Tibial artery (tissue), 4 donors: ENCODE measurements at places on chromosomes 5 and 9.

DNA sequence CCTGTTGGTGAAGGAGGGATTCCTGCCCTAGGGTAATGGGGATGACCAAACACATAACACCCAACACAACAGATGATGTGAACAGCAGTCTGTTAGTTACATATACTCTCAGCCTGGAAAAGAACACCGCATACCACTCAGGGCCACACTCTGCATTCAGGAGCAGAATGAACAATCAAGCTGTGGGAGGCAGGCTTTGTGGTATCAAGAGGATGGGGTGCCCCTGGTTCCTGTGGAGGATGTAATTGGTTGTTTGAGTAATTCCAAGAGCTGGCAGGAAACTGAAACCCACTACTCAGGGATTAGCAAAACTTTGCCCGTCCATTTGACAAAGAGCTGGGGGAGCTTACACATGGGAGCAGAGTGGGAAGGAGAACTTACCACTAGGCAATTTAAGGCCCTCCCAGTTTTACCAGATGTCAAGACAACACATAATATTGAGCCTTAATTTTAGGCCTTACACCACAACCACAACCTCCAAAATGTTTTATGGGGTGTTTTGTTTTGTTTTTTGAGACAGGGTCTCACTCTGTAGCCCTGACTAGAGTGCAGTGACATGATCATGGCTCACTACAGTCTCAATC is 15.6 kb upstream of the PRKAA1 start:
- H3K4me3 ChIP-seq, result no peak overlapping the region
- no peak for DNase-seq
- no peaks in the 10 kb centered on the region for H3K4me1 ChIP-seq
- no peaks in the 10 kb centered on the region for H3K36me3 ChIP-seq
- H3K27me3 ChIP-seq, result no peaks in the 10 kb centered on the region

DNA sequence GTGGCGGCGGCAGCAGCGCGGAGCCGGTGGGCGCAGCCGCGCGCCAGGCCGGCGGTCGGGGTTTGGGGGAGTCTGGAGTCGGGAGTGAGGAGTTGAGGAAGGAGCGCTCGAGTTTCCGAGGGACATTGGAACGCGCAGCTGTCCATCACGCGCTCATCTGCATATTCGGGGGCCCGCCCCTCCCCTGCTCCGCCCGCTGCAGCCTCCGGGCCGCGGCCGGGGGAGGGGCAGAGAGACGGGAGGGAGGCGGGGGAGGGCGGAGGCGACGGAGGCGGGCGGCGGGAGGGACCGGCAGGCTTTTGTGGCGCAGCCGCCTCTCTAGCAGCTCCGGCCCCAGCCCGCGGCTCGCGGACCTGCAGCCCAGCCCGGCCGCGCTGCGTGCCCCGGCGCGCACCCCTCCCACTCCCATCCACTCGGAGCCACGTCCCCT is at the start of gene IRX2:
IRX2 (minus strand) TSS at position 86 of the 430 bp plus-strand sequence. CDS start 264 bp downstream, outside the sequence.
- no peaks in the 10 kb centered on the region for H3K27me3 ChIP-seq
- no peak for DNase-seq
- H3K4me1 ChIP-seq, result no peaks in the 10 kb centered on the region
- H3K27ac ChIP-seq, result peak within 1 kb of the TSS; percentile 50

DNA sequence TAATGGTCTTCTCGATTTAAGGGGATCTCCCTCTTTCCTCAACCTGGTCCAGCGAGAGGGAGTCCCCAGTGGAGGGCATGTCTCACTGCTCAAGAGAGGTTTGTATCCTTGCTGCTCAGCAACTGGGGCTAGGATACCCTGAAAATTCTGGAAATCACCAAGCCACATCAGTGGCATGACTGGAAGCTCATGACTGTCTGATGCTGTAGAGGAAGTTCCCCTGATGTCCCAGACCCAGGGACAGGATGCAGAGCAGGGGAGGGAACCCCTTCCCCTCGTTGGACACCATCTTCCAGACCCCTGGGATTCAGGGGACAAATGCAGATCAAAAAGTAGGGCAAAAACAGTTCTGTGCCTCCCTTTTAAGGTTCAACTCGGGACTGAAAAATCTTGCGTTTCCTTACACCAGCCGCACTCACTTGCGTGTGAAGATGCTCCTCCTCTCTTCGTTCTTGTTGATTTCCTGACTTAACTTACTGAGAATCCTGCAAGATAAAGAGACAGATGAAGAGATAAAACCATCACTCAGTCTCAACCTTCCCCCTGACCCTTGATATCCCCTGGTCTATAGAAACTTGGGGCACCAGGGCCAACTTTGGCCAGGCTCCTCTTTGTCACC is 22.1 kb downstream of the LCP2 start:
- H3K4me1 ChIP-seq, result peaks cover 19% of the 10 kb centered on the region
- no peak overlapping the region for H3K4me3 ChIP-seq
- H3K27ac ChIP-seq, result no peak overlapping the region
- no peaks in the 10 kb centered on the region for H3K36me3 ChIP-seq

DNA sequence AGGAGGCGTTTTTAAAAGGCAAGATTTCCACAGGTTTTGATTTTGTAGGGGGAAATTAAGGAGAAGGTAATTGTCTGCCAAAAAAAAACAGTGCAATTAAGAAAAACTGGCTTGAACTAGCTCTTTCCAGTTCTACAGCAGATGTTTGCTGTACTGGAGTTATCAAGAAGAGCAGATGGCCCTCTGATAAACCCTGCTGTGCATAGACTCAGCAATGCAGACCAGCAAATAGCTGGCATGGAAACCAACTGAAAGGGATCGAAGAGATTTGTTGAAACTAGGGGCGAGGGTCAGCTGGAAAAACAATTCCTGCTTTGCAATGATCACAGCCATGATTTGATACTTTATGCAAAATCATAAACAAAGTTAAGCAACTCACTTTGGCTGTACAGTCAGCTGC is 17.8 kb upstream of the BHMT start:
- no peak overlapping the region for H3K27ac ChIP-seq
- no peak overlapping the region for H3K4me3 ChIP-seq
- DNase-seq, result no peak

GRCh38 chr5:135826994-135827671 is 7.3 kb upstream of the SLC25A48 start:
- no peak overlapping the region for H3K4me3 ChIP-seq
- H3K4me1 ChIP-seq, result no peaks in the 10 kb centered on the region
- DNase-seq, result no peak
- peaks cover 20% of the 10 kb centered on the region for H3K27me3 ChIP-seq

DNA sequence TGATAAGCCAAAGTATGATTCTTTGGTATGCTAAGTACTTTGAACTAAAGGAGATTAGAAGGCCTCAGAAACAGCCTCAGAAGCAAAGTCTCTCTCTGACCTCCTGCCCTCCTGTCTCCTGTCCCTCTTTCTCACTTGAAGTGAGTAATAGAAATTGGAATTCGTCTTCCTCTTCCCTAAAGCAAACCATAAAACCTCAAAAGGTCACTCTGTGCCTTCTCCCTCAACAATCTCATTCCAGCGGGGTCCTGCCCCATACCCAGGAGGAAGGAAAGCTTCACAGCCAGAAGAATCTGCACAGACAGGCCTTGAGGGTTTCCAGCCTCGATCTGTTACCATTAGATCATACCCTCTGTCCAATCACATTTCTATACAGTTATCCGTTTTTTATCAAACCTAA is 87.8 kb downstream of the HAPLN1 start:
- no peaks in the 10 kb centered on the region for H3K36me3 ChIP-seq
- no peaks in the 10 kb centered on the region for H3K4me1 ChIP-seq
- H3K27me3 ChIP-seq, result no peaks in the 10 kb centered on the region
- H3K27ac ChIP-seq, result no peak overlapping the region

DNA sequence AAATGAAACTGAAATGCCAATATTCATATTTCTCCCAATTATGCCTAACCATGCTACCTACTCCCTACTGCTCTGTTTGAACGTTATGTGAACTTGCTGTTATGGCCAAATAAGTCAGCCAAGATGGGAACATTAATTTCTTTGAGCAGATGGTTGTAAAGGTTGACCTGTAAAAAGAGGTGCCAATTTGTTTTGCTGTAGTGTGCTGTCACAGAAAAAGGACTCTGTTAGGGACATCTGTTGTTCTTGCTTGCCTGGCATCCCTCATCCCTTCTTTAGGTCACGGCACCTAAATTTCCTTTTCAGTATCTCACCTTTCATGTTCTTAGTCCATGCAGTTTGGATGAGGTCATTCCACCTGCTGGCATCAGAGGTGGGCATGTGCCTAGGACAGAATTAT is 35.4 kb downstream of the GDNF start:
- no peaks in the 10 kb centered on the region for H3K27me3 ChIP-seq
- H3K4me1 ChIP-seq, result no peaks in the 10 kb centered on the region
- H3K4me3 ChIP-seq, result no peak overlapping the region
- no peak overlapping the region for H3K27ac ChIP-seq
- DNase-seq, result no peak

DNA sequence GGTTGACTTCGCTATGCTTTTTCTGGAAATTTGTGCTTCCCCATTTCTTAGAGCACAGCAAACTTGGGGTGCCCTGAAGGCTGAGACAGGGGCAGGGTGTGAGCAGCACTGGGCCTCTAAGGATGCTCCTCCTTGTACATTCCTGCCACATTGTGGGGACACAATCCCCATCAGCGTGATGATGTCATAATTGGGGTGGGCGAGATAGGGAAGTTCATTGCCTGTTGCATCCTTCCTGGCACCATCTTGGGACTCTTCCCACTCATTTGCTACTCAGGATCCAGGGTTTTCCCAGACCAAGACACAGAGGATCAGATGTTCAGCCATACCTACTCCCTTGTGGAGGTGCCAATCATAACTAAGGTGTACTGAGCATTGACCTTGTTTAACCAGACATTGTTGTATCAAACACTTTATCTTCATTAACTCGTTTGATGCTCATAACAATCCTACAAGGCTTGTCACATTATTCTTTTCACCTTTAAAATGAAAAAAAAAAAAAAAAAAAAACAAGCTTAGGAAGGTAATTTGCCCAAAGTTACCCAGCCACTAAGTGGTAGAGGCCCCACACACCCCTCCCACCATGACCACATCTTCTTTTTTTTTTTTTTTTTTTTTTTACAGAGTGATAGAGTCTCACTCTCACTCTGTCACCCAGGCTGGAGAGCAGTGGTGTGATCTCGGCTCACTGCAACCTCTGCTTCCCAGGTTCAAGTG is 87.6 kb downstream of the UGCG start:
- no peak overlapping the region for H3K4me3 ChIP-seq
- DNase-seq, result peak; percentile 33
- no peaks in the 10 kb centered on the region for H3K27me3 ChIP-seq
- no peak overlapping the region for H3K27ac ChIP-seq

GRCh38 chr5:124895236-124895635 is 148.8 kb upstream of the ZNF608 start:
- H3K4me1 ChIP-seq, result no peaks in the 10 kb centered on the region
- no peak overlapping the region for H3K4me3 ChIP-seq
- no peak overlapping the region for H3K27ac ChIP-seq
- H3K36me3 ChIP-seq, result no peaks in the 10 kb centered on the region

DNA sequence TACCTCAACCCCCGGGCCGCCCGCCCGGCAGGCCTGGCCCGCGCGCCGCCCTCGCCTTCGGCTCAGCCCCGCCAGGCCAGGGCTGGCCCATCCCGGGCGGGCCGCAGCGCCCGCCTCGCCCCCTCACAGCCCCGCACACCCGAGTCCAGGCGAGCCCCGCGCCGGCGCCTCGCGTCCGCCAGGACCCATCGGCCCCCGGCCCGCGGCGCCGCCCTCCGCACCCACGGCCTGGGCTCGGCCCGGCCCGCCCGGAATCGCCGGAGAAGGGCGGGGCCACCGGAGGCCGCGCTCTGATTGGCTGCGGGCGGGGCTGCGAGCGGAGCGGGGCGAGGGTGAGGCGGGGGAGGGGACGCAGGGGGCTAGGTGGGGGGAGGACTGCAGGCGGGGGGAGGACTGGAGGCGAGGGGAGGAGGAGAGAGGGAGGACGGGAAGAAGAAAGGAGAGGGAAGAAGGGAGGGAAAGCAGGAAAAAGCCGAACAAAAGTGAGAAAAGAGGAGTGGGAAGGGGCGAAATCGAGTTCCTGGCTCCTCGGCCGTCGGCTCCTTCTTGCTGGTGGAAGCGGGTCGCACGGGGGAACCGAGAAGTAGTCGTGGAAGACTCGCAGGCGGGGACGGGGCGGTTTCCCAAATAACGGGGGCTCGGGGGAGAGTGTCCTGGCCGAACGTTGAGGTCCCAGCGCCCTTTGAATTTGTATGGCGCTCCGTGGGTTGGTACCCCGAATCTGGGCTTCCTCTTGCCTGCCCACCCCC is 472 bp upstream of the UBTD2 start:
- H3K27me3 ChIP-seq, result no peaks in the 10 kb centered on the region
- DNase-seq, result peak; percentile 92
- peaks cover 23% of the 10 kb centered on the region for H3K4me1 ChIP-seq
- peak overlapping the region; percentile 91 for H3K4me3 ChIP-seq
- H3K36me3 ChIP-seq, result no peaks in the 10 kb centered on the region

DNA sequence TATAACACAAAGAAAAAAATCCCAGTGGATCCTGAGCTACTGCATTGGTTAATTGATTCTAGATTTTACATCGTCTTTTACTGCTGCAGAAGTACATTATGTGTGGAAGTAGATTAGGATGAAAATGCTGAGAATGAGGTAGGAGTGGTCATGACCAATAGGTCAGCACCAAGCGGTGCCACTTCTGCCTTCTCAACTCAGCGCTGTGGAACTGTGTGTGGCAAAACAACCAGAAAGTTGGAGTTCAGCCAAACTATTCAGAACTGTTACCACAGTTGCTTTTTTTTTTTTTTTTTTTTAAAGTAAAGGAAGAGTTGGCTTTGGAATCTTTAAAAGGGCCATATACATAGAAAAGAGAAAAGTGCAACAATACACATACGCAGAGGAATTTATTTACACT is 24.2 kb downstream of the POU5F2 start:
- no peaks in the 10 kb centered on the region for H3K4me1 ChIP-seq
- no peaks in the 10 kb centered on the region for H3K36me3 ChIP-seq
- no peak for DNase-seq
- no peak overlapping the region for H3K4me3 ChIP-seq
- H3K27me3 ChIP-seq, result no peaks in the 10 kb centered on the region

- no peaks in the 10 kb centered on the region for H3K27me3 ChIP-seq
- H3K36me3 ChIP-seq, result peaks cover 83% of the 10 kb centered on the region
- no peaks in the 10 kb centered on the region for H3K4me1 ChIP-seq
- H3K4me3 ChIP-seq, result no peak overlapping the region
Measured at GRCh38 chr9:92033991-92034390, 81.2 kb downstream of the SPTLC1 start.

DNA sequence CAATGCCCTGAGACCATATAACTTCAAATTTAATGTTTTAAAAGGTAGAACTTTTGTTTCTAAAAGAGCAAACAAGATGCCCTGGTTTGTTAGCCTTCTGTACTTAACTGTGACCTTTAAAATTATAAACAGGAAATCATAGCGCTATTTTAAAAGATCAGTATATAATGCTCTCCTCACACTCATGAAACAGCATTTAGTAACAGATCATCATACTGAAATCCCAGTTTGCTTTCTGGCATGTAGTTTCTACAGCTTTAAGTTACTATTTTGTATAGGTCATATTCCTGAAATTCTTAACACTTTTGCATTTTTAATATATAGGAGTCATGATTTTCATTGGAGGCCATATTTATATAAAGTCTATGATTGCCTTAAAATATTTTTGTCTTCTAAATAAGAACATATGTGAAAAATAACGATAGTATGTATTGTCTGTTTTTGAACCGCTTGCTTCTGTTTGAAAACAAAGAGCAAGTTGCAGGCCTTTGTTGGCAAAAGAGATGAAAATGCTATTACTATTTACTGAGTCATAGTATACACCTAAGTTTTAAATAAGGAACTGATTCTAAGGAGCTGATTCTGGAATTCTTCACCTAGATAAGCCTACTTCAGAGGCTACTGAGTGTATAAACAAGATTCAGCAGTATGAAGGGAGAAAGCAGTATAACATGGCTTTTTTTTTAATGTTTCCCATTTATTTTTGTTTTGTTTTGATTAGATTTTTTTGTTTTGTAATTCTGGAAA is 20.5 kb downstream of the SRFBP1 start:
- H3K4me1 ChIP-seq, result no peaks in the 10 kb centered on the region
- no peak overlapping the region for H3K27ac ChIP-seq
- H3K36me3 ChIP-seq, result no peaks in the 10 kb centered on the region
- H3K27me3 ChIP-seq, result no peaks in the 10 kb centered on the region
